ENCODE measurements at places on chromosomes 5 and 9.

DNA sequence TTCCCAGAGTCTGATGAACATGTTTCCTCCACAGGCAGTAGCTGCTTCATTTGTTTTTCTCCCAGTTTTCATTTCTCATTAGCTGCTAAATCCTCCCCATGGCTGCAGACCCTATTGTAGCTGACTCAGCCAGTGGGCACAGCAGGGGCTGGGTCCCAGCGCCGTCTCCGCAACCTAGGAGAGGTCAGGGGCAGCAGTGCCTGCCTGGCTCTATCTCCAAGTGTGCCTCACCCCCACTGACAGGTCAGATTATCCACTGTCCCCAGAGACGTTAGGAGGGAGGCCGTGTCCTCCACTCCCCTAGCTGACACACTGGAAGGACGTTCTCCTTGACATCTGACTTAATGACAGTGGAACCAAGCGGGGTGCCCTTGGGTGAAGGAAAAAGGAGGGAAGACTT lies 31.1 kb downstream of the KCNIP1 start:
- no peak for DNase-seq

GRCh38 chr5:171449426-171449825 lies 30.0 kb downstream of the FGF18 start:
- DNase-seq: no peak

GRCh38 chr5:121296356-121296755 lies 555.3 kb upstream of the FTMT start:
- DNase-seq: no peak

- DNase-seq: no peak
Observed at GRCh38 chr5:59516161-59516560, 377.4 kb downstream of the PDE4D start.

DNA sequence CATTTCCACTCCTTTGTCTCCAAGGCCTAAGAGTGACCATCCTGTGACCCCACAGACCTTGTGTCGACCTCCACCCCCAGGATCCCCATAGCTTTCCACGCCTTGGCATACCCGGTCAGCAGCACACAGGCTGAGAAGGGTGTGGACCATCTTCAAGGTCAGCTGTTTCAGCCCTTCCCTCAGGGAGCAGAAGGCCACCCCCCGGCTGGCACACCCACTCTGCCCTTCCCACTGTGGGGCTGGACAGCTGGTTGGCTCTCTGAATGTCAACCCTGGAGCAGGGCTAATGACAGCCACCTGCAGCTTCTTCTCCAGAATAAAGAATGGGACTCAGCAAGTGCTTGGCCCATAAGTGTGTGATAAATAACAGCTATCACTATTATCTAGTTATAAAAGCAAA lies 93.1 kb downstream of the OLFM1 start:
- no peak for DNase-seq

GRCh38 chr9:89471390-89471789 lies 26.5 kb downstream of the SEMA4D start:
- DNase-seq: no peak

GRCh38 chr5:179309751-179310320 lies 35.4 kb downstream of the ADAMTS2 start:
- DNase-seq: no peak

DNA sequence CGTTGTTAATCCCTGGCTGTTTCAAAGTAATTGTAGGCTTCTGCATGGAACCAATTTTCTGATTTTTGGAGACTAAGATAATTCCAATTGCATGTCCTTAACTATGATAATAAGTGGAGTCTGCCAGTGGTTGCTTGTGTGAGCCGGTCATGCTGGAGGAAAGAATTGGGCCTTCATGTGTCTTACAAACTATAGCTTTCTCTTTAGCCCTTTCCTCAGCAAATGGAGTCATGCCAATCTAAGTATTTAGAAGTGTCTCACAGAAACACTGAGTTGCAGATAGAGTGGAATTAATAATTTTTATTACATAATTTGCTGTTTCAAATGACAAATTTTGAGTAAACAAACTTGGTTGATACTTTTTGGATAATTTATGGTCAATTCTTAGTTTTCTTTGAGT lies 200.4 kb downstream of the FBXL7 start:
- DNase-seq: no peak

DNA sequence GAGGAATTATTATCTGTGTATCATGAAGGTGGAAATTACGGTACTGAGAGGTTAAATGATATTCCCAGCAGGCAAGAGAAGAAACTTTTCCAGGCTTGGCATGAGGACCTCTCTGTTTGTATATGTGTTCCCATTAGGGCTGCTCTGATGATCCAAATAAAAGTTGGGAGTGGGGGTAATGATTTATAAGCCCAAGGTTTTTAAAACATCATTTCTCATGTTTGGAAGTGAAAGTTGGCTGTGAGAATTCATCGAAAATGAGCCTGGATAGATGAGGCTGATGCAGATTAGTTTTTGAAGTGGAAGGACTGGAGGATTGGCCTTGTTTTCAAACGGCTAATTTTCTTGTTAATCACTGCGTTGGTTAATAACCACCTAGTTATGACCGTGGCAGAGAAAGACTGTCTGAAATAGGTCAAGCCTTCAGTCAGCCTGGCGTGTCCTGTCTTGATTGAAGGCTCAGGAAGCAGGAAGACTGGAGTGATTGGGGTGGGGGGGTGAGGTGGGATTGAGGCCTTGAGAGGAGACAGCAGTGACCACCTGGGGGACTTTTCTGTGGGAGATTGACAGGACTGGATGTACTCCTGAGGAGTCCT lies 391.0 kb upstream of the WWC1 start:
- no peak for DNase-seq

GRCh38 chr9:17942498-17942897 lies 363.6 kb downstream of the SH3GL2 start:
- no peak for DNase-seq

Data from NCI-H187 (cell line).